ENCODE measurements at places on chromosomes 11 and 22.

DNA sequence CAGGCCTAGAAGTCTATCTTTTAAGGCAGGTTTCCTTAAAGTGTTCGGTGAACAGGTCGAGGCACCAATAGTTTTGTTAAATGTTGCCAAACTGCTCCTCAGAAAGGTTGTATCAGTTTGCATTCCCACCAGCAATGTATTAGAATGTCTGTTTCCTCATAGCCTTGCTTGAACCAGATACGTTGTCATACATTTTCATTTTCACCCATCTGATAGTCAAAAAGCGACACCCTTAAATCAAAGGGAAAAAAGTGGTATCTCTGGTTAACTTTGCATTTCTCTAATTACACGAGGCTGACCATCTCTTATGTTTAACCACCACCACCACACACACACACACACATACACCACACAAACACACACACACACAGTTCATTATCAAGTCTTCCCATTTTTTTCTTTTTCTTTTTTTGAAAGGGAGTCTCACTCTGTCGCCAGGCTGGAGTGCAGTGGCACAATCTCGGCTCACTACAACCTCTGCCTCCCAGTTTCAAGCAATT is 16.3 kb downstream of the PRR14L start:
- DNase-seq: no peak

DNA sequence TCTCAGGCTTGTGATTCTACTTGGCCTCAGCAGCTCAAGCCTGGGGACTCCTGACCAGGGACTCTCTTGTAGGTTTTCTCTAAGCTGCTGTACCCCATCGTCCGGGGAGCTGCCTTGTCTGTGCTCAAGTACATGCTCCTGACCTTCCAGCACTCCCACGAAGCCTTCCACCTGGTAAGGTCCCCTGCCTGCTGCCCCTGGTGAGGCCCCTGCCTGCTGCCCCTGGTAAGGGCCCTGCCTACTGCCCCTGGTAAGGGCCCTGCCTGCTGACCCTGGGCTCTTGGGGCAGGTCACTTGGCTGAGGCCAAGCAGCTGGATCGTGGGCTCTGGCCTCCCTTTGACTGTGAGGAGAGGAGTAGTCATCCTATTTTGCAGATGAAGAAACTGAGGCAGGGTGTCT is 11.3 kb downstream of the USP35 start:
- no peak for DNase-seq

- DNase-seq: no peak
These were observed 6.6 kb upstream of the CABP7 start for GRCh38 chr22:29713156-29713727.

DNA sequence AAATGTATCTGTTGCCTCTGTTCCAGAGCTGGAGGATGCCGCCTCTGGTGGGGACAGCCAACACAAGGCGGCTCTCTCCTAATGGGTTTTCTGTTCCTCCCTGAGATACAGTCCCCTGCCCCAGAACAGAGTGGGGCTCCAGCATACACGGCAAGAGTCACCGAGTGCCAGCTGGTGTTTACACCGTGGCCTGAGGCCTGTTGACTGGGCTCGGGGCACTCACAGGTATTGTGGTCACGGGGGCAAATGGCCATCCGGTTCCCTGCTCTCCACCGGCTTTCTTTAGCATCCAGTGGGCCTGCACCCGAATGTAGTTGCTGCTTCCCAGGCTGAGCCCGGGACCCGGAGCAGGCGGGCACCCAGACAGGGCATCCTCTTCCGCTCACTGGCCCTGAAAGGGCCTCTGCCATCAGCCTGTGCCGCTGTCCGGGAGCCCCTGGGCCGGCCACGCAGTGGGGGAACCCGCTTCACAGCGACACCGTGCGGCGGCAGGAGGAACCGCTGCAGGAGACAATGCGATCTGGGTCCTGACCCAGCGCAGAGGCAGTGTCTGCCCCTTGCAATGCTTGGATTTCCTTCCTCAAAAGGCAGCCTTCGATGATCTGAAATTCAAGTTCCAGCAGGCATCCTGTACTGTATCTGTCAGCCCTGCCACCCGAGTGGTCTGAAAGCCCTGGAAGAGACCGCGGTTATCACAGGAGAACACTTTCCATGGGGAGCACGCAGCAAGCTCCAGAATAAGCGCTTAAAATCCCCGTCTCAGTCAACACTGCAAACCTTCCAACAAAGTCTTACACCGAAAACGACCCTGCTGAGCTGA is 859 bp upstream of the KRTAP5-5 start:
- no peak for DNase-seq

DNA sequence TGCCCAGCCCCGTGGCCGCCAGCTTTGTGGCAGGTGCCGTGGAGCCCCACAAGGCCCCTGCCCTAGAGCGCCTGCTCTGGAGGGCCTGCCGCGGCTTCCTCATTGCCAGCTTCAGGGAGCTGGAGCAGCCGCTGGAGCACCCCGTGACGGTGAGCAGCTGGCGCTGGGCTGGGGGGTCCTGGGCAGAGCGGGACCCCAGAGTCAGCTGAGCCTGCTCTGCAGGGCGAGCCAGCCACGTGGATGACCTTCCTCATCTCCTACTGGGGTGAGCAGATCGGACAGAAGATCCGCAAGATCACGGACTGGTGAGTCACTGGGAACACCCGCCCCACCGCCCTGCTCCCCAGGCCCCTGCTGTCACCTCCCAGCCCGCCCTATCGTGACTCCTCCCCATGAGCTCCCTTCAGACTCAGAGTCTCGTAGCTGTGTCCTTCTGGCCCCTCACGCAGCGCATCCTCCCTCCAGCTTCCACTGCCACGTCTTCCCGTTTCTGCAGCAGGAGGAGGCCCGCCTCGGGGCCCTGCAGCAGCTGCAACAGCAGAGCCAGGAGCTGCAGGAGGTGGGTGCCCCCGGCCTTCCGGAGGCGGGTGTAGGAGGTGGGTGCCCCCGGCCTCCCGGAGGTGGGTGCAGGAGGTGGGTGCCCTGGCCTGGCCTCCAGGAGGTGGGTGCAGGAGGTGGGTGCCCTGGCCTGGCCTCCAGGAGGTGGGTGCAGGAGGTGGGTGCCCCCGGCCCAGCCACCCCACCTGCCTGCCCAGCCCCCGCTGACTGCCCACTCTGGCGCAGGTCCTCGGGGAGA is 4.7 kb downstream of the TCIRG1 start:
- DNase-seq: peak; percentile 64

GRCh38 chr11:121199516-121199915 is 93.1 kb upstream of the SC5D start:
- no peak for DNase-seq

DNA sequence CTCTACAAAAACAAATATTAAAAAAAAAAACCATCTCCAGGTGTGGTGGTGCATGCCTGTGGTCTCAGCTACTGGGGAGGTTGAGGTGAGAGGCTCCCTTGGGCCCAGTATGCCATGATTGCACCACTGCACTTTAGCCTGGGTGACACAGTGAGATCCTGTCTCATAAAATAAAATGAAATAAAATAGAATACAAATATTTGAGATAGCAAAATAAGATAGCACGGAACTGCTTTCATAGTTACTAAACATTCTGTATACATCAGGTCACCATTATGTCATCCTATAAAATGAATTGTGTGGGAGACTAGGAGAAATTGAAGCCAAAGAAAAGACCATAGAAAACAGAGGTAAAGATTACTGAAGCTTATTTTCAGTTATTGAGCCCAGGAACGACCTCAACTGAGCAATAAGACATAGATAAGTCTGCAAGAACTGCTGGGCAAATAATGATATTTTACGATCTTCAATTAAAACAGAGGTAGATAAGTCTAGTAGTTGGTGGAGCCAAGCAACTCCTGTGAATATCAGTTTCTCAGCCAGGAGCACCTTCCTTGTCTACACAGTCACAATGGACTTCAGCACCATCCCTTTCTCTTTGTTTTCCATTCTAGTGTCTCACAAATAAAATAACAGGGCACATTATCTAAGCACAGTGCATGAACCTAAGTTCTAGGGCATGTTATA is 9.9 kb downstream of the OR5M11 start:
- DNase-seq: no peak

DNA sequence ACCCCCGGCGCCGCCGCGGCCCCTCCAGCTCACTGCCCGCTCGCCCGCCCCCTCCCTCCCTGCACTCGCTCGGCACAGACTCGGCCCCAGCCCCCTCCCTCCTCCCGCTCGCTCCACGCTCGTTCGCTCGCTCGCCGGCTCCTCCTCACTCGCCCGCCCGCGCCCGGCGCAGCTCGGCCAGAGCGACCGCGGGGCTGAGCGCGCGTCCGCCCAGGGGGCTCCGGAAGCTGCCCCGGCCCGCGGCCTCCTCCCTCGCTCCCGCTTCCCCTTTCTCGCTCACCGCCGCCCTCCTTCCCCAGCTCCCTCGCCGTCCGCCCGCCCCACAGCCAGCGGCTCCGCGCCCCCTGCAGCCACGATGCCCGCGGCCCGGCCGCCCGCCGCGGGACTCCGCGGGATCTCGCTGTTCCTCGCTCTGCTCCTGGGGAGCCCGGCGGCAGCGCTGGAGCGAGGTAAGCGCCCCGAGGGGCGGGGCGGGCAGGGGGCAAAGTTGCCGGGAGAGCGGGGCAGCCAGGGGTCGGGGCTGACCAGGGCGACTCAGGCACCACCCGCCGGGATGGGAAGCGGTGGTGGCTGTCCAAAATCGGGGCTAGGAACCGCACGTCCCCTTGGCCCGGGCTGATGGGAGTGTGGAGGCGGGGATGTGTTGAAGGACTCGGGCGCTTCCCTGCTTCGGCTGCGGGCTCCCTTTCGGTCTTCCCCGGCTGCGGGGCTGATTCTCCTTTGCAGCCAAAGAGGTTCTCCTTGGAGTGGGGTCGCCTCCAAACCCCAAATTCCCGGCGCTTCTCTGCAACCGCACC is at the start of gene SEZ6L:
Gene SEZ6L (plus strand): TSS at position 148 of the 797 bp plus-strand sequence. CDS start 208 bp downstream, at position 356.
- DNase-seq: no peak

DNA sequence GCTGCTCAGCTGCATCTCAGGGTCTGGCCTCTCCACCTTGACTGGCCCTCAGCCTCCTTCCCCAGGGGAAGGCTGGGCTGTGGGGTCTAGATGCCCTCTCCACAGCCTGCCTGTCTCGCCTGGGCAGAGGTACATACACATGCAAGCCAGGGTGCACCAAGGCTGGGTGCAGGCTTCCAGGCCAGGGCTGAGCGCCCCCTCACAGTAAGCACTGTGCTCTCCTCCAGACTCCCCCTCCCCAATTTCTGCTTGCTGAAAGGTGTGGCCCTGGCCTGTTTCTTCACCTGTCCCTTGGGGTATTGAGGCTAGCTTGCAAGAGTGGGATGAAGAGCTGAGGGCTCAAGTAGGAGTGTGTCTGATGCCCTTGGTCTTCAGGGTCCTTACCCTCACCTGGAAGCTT is 22.5 kb downstream of the RELT start:
- DNase-seq: no peak

- peak; percentile 45 for DNase-seq
These were observed 499 bp downstream of the ATL3 start for GRCh38 chr11:63670433-63671321.

GRCh38 chr22:25843660-25844405 is 101.8 kb downstream of the MYO18B start:
- no peak for DNase-seq

- peak; percentile 75 for DNase-seq
These were observed 129.0 kb downstream of the TEAD1 start for GRCh38 chr11:12803086-12803826.

GRCh38 chr11:124276081-124276480 is 19.9 kb downstream of the OR8G5 start:
- peak; percentile 16 for DNase-seq

GRCh38 chr22:42317008-42317407 is 46.6 kb upstream of the TCF20 start:
- DNase-seq: peak; percentile 53

DNA sequence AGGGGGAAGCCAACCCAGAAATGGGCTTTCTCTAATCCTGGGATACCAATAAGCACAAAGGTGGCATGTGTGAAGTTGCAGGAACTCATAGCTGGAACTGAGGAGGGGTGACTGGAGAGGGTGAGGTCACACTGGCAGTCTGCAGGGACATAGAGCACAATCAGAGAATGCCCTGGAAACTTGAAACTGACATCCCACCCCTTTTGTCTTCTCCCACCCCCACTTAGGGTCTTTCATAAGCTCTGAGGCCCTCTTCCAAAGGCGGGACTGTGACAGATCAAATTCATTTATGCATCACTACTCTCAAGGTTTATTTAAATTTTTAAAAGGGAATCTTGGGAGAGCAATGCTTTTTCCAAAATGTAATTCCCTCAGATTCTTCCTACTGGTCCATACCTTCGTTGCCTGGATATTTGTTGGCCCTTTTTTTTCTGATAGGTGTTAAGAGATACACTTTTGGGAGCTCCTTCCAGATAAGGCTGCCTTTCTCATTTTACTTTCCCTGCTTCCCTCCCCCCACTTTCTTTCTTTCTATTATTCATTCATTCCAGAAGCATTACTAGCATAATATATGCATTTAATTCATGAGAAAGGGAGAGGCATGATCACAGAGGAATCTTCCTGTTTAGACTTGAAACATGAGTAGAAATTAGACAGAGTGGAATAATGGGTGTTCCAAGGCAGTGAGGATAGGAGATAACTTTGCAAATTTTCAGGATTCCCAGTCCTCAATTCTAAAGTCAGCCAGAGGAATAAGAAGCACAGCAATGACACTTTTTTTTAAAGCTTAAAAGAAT is 14.8 kb downstream of the OR51E2 start:
- DNase-seq: peak; percentile 62

- DNase-seq: no peak
These were observed 214.1 kb downstream of the OPCML start for GRCh38 chr11:133318221-133318620.

GRCh38 chr11:924406-925157 is 1.1 kb upstream of the AP2A2 start:
- no peak for DNase-seq

DNA sequence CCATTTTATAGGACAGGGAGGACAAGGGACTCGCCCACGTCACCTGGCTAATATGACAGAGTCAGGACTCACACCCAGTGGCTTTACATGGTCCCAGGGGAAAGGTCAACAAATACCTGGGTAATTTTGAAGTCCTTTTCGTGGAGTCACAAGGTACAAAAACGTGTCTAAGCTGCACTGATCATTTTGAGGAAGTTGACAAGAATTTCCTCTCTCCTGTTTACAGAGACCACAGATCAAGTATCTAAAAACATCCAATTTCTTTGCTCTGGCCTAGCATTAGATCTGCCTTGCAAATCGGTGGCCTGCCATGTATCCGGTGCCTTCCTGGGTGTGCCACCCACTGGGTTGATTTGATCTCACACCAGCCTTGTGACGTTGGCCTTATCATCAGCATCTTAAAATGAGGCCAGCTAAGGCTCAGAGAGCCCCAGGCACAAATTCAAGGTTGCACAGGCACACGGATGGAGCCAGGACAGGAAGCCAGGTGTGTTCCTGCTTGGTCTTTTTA is 17.6 kb downstream of the GDPD5 start:
- DNase-seq: no peak

GRCh38 chr22:26320447-26320846 is 108.6 kb upstream of the ASPHD2 start:
- no peak for DNase-seq

Data from fibroblast of skin of abdomen (primary cell).